Breast epithelium (tissue), 4 donors: ENCODE measurements at places on chromosomes 13 and 19. TPM values are rescaled to one million over a fixed set of nuclear protein-coding genes. Genes with fewer than 3 reads are reported as not detected.

Gene C1QTNF9
- 0.15 TPM for total RNA-seq

DNA sequence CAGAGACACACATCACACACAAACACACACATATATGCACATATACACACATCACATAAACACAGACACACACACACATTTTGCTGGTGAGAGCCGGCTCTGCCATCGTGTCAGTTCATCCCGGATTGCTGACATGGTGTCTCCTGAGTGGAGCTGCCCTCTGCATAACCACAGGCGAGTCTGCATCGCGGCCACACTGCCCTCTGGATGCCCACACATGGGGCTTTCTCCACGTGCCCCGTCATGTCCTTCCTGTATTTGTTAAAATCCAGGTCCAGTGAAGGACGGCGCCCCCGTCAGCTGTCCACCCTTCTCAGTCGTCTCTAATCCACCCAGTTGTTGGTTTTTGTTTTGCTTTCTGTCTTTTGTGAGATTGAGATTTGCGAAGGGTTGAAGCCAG, 52.6 kb upstream of the F7 start:
- no peaks in the 10 kb centered on the region for H3K27me3 ChIP-seq
- H3K4me3 ChIP-seq = no peak overlapping the region
- H3K27ac ChIP-seq = no peak overlapping the region
- no peak for DNase-seq
- H3K36me3 ChIP-seq = no peaks in the 10 kb centered on the region

Gene MAP4K1
- 2.5 TPM for total RNA-seq

- H3K27ac ChIP-seq = peak overlapping the region; percentile 13
- no peaks in the 10 kb centered on the region for H3K27me3 ChIP-seq
- no peaks in the 10 kb centered on the region for H3K36me3 ChIP-seq
- peak; percentile 73 for DNase-seq
Observed at GRCh38 chr13:40440990-40441820, 225.2 kb downstream of the FOXO1 start.

Gene ZNF283
- 6.9 TPM for total RNA-seq

Gene USE1
- total RNA-seq = 29.0 TPM

Gene SERTM1
- 7.6 TPM for total RNA-seq

DNA sequence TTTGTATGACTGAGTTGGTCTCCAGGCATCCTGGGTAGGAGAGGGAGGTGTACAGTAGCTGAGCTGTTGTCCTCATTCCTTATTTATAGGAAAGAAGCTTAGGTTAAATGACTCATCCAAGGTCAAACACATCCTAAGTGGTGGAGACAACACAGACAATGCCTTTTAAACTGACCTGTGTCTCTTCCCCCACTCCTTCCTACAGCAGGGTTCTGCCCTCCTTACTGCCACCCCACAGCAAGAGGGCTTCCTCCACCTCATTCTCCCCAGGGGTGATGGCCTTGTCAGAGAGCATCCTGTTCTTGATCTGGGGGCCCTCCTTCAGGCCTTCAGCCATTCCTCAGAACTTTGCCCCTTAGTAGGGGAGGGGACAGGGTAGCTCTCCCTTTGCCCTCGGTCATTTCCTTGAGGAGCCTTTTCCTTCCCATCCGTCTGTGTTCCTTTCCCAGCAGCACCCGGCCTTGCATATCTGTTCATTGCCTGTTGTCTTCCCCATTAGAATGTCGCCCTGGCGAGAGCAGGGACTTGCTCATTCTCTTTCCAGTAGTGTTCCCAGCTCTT, 48.2 kb upstream of the GPI start:
- no peaks in the 10 kb centered on the region for H3K36me3 ChIP-seq
- no peaks in the 10 kb centered on the region for H3K27me3 ChIP-seq
- H3K4me1 ChIP-seq = peaks cover 14% of the 10 kb centered on the region
- DNase-seq = no peak

Gene SLITRK5
- total RNA-seq = 0.73 TPM

DNA sequence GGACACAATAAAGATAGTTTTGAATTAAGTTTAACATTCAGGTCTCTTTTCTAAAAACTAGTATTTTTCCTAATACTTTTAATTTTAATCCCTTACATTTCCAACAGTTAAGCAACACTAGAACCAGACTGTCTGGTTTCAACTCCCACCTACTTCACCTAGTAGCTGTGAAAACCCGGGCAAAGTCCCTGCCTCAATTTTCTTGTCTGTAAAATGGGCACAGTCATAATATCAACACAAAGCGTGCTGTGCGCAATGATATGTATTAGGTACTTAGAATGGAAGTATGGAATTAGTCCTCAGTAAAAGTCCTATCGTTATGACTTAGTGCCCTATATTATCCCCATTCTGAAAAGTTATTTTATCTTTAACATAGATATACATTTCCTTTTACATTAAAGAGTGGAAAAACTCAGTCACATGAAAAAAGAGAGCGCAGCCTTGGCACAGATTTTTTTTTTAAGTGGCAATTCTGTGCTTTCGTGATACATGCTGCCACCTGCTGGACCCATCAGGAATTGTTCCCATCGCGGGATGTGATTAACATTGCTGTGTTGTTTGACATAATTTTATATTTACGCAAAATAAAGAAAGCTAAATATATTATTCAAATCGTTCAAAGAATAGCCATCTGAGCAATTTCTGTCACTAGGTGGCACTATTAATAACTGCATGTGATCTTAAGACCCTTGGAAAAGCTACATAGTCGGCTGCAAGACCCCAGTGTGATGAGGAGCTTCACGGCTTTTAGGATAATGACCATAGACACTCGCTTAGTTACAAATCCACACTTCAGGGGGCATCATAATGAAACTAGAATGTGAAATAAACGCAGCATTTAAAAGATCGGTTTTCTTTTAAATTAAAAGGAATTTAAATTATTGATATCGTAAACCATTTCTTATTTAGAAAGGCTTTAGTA, 59.9 kb downstream of the LIG4 start:
- H3K27ac ChIP-seq = no peak overlapping the region
- no peaks in the 10 kb centered on the region for H3K36me3 ChIP-seq
- no peaks in the 10 kb centered on the region for H3K4me1 ChIP-seq

Gene ADGRE2
- 32.1 TPM for total RNA-seq
